ENCODE measurements at places on chromosomes 3 and 15.

- no peak for DNase-seq
Measured at GRCh38 chr3:126835472-126836219, 131.6 kb downstream of the CHCHD6 start.

DNA sequence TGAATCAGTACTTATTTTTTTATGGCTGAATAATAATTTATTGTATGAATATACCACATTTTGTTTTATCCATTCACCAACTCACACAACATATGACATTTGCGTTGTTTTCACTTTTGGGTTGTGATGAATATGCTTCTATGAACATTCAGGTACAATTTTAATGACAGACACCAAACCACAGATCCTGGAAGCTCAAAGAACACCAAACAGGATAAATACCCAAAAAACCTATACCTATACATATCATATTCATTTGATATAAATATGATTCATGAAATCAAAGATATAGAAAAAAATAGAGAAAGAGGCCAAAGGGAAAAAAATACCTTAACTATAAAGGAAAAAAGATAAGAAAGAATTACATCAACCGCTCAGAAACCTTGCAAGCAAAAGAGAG, 35.8 kb downstream of the FAM240A start:
- no peak for DNase-seq

GRCh38 chr3:102087236-102087635, 237.9 kb downstream of the NFKBIZ start:
- no peak for DNase-seq

GRCh38 chr3:79314544-79314943, 453.3 kb downstream of the ROBO1 start:
- no peak for DNase-seq

DNA sequence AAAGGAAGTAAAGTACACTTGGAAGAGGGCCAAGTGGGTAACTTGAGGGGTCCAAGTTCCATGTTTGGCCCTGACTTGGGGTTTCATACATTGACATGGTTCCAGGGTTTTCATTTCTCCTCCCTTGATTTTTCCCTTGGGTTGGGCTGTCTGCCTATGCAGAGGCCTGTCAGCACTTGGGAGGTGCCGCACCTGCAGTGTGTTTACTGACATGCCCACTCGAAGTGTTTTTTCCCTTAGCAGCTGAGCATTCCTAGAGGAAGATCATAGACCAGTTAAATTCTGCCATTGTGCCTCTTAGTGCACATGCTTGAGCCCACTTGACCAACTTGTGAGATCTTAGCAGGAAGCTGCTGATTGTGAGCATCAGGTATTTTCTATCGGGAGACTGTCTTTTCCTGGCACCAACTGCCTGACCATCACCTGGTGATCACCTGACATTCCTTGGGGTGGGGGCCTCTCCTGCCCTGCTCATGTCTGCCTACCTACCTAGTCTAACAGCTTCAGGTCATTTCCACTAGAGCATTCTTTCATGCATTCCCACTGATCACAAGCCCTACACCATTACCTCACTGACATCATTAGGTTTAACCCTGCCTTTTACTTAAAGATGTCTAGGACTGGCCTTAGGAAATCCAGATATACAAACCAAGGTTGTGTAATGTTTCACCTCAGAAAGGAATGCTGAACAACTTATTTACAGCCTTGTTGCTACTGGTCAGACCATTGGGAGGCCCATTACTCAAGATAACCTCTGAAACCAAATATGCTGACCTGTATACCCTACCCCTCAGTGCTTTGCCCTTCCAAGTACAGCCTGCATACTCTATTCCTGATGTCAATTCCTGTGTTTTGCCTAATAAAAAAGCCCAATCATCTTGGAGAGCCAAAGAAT, 68.3 kb downstream of the CD47 start:
- no peak for DNase-seq

- no peak for DNase-seq
Measured at GRCh38 chr3:11434017-11434526, 161.9 kb downstream of the ATG7 start.

- no peak for DNase-seq
Measured at GRCh38 chr15:34365091-34365825, 1.7 kb downstream of the LPCAT4 start.

DNA sequence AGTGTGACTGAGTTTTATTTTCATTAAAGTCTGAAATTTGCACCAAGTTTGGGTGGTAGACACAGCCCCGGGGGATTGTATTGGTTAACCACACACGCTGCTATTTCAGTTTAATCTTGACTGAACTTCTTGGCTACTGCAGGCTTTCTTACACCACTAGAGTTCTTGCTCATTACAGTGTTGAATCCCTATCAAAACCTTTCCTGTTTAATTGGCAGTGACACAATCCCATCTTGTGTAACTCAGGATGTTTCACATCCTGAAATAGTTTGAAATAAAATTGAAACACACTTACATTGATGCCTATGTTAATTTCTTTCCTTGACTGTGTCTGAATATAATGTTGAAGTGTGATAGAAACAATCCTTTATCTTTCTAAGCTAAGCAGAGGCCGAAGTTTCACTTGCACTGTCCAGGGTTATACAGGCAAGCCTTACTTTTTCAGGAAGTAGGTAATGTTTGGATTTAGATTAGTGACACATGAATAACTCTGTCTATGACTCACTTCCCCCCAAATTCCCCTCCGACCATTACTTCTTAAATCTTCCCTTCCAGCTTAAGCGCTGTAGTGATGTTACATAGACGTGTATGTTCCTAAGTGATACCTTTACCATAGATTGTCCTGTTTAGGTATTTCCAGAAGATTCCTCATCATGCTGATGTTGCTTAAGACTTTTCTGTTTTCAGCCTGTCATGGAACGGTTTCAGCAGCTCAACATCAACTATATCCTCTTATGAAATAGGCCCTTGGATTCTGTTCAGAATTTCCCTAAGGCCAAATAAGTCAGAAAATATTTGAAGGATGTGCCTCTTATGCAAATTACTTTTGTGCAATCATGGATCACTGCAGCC, 16.8 kb downstream of the ATG7 start:
- peak; percentile 97 for DNase-seq

- no peak for DNase-seq
Measured at GRCh38 chr15:95757171-95757570, 573.3 kb upstream of the NR2F2 start.

GRCh38 chr15:37880009-37880834, 54.2 kb upstream of the TMCO5A start:
- DNase-seq, result no peak

GRCh38 chr15:51735228-51736010, 2.0 kb downstream of the LYSMD2 start:
- no peak for DNase-seq

GRCh38 chr3:128679338-128679737, 28.7 kb upstream of the RPN1 start:
- no peak for DNase-seq

DNA sequence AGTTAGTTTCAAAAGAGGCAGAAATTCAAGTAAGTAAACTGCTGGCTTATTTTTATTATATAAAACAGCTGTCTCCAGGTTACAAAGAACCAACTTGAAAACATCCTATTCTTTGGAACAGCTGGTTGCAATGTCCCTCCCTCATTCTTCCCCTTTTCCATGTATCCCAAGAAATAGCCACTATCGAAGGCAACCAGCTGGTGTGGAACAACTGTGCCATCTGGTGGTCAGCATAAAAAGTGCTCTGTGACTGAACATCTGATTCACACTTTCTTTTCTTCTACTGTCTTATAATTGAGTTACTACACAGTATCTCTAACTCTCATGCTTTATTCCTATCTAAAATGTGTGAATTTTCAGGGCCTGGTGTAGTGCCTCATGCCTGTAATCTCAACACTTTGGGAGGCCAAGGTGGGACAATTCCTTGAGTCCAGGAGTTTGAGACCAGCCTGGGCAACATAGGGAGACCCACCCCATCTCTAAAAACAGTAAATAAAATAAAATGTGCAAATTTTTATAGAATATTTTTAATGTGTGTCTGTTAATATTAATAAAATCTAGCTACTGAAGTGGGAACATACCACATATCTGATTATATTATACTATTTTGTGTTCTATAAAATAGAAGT, 9.6 kb downstream of the OSBPL11 start:
- DNase-seq, result no peak

DNA sequence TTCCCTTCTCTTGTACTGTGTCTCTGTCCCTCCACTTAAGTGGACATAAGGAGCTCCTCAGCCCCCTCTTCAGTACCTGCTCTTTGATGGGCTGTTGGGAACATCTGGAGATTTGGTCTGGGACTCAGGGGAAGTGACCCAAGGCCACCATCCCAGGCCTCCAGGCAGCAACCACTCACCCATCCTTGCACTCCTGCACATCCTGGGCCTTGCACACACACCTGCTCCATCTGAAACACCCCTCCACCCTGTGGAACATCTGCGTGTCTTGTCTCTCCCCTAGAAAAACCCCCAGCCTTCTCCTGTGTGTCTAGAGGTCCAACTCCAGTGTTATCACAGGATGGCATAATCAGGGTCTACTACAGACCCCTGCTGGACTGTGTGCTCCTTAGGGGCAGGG, 74.3 kb downstream of the ABTB1 start:
- DNase-seq, result no peak

GRCh38 chr15:74252291-74252690, 16.2 kb downstream of the CCDC33 start:
- no peak for DNase-seq

GRCh38 chr3:18283680-18284079, 141.5 kb downstream of the SATB1 start:
- DNase-seq, result no peak

DNA sequence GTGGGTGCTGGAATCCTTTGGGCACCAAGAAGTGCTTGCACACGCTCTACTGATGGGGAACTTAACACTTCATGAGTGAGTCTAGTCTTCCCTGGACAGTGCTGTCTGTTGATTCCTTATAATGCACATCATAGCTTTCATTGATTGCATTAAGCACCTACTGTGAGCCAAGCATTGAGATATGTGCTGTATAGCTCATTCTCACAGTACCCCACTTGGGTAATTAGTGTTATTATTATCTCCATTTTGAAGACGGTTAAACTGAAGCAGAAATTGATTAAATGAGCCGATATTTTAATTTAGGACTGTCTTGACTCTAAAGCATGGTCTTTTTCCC, 504 bp upstream of the PDHB start:
- no peak for DNase-seq

DNA sequence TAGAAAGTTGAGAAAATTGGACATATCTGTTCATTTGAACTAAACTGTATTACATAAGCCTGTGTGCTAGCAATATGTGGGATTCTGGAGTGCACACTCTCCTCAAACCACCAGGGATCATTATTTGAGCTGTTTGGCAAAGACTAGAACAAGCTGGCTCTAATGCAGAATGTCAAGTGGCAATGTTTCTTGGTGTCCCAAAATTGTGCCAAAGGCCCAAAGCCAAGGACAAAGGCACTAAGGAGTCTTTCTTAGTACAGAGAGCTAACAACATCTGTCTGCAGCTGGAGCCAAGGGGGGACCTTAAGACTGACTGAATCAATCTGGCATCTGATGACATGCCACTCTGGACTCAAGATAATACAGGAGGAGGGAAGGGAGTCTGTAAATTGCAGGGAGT, 76.7 kb upstream of the STRIT1 start:
- no peak for DNase-seq

- no peak for DNase-seq
Measured at GRCh38 chr15:93899817-93900216, 331.5 kb upstream of the MCTP2 start.

GRCh38 chr3:30236011-30236410, 370.4 kb upstream of the TGFBR2 start:
- no peak for DNase-seq

DNA sequence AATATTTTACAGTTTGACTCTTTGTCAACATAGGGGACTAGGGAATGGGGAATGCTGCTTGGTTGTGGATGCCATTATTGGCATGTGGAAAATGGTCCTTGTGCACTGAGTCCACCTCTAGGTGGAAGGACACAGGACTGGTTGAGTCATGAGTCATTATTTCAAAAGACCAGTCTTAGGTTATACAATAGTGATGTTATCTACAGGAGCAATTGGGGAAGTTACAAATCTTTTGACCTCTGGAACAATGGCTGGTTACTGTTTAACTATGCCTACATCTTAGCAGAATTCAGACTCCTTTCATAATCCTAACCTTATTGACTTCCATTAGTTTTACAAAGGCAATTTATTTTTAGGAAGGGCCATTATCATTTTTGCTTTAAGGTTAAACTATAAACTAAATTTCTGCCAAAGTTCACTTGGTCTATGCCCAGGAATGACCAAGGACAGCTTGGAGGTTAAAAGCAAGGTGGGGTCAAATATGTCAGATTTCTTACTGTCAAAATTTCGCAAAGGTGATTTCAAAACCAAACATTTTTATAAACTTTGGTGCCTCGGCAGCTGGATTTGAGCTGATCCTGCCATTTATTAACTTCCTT, 11.8 kb upstream of the CCR8 start:
- DNase-seq, result peak; percentile 91

DNA sequence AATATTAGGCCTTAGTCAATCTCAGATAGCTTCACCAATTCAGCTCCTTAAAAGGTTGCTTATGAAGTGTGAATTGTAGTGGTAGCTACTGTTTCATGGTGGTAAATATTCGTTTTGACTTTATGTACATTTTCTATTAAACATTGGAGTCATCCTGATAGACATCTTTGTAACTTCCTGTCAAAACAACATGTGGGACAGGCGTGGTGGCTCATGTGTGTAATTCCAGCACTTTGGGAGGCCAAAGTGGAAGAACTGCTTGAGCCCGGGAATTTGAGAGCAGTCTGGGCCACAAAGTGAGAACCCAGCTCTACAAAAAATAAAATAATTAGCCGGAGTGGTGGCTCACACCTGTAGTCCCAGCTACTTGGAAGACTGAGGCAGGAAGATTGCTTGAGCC, 2.0 kb upstream of the TRIM59 start:
- DNase-seq, result no peak

GRCh38 chr3:135268941-135269532, 474.0 kb downstream of the EPHB1 start:
- DNase-seq, result no peak

DNA sequence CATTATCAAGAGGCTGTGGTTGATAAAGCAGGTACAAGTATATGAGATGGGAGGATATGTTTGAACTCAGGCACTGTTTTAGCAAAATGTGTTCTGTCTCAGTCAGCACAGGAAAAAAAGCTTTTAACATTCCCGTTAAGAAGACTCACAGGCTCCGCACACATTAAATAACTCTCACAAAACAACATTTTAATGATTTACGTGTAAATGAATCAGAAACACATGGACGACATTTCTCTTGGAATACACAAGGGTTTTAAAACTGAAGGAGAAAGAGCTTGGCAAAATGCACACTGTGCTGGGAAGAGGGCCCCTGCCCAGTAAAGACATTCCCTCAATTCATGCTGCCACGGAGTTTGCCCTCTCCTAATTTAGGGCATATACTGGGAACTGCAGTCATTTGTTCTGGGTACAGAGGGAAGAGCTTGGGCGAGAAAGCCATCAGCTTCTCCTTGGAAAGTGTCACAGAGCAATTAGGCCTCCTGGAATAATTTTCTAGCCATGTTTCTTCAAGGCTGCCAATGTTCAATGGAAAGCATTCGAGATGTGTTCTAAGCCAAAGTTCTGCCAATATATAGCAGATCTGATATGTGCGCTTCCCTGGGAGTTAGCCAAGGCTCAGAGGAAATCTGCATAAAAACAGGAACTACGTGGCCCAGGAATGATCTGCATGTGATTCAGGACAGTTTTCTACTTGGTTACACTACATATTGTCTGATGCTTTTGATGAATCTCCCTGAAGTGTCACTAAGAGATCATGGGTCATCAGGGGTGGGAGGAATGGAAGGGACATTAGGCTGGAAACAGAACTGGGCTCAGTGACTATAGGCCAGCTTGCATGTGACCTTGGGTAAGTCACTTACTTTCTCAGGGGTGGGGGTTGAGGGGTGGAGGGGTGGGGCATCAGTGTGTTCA, 2.2 kb upstream of the MASP1 start:
- DNase-seq, result no peak

All from GF-D8 (cell line).